Ureter (tissue), 1 donor: ENCODE measurements at places on chromosomes 1 and 21. TPM values are rescaled to one million over a fixed set of nuclear protein-coding genes. Genes with fewer than 3 reads are reported as not detected.
A peak's percentile ranks its signal among the peaks of the same experiment; 100 is the strongest.

Gene MAP1LC3C
- not detected for total RNA-seq

GRCh38 chr1:162370161-162370560, 6.5 kb downstream of the SPATA46 start:
- DNase-seq, result no peak

DNA sequence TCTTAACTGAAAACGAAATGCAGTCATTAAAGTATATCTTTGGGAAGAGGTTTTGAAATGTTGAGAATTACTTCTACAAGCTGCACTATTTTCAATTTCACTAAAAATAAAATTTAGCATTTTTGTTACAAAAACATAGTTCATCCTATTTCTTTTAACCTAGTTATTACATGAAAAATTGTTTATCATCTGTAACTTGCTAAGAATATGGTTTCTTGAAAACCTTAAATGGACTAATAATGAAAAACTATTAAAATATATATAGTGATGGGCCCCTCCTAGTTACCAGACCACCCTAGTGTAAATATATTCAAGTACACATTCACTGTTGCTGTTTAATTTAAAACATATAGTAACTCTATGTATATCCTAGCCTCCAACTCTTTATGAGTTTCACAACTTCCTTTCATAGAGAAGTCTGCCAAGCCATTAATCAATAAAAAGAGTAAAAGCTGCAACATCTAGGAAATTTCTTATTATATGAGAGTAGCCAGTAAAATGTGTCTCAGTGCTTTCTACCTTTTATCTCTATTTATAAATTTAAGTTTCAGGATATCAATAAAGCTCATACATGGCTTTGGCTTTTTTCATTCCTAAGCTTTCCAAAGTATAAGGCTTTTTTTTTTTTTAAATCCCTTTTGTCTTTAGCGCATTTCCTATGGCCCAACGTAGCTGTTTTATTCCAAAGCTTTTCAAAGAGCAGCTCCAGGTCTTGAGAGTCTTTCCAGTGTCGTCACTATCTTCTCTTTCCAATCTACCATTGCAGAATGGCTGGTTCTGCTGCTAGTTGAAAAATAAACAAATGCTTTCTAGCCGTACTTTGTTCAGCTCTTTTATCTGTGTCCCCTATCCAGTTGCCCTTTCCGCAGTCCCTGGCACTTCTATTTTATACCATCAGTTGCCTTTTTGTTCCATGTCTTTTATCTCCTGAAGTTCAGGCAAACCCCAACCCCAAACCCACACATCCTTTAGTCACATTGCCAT, 6.5 kb downstream of the IRF2BP2 start:
- DNase-seq, result no peak

Gene SFN
- 93.7 TPM for total RNA-seq

GRCh38 chr1:98794196-98794886, 132.8 kb downstream of the SNX7 start:
- DNase-seq, result peak; percentile 52

DNA sequence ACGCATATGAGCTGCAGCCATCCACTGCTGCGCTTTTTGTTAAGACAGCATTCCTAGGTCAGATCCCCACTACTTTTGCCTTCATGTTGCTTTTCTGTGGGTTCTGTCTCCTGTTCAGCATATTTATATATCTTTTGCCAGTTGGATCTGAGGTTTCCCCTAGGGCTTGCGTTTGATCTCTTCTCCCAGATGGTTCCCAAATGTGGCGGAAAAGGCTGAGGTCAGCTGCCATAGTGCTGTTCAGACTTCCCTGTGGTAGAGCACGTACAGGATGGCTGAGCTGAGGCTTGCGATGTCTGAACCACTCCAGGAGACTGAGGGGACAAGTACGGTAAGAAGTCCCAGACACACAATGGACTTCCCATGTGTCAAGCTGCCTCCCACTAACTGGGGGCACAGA, 39.8 kb downstream of the COL6A1 start:
- DNase-seq, result no peak

Gene GRIK3
- 0.55 TPM for total RNA-seq

GRCh38 chr1:201999625-202000238, 10.7 kb upstream of the ELF3 start:
- DNase-seq, result no peak

GRCh38 chr1:241419986-241420385, 63.0 kb upstream of the RGS7 start:
- no peak for DNase-seq

Gene CELA3B
- not detected for total RNA-seq

Gene ZCCHC17
- 22.0 TPM for total RNA-seq

- DNase-seq, result no peak
Measured at GRCh38 chr1:228016653-228017355, 10.0 kb downstream of the WNT3A start.

Gene CSMD2
- 1.1 TPM for total RNA-seq

Gene RBBP4
- total RNA-seq, result 213 TPM

Gene SLC30A2
- 20.6 TPM for total RNA-seq

DNA sequence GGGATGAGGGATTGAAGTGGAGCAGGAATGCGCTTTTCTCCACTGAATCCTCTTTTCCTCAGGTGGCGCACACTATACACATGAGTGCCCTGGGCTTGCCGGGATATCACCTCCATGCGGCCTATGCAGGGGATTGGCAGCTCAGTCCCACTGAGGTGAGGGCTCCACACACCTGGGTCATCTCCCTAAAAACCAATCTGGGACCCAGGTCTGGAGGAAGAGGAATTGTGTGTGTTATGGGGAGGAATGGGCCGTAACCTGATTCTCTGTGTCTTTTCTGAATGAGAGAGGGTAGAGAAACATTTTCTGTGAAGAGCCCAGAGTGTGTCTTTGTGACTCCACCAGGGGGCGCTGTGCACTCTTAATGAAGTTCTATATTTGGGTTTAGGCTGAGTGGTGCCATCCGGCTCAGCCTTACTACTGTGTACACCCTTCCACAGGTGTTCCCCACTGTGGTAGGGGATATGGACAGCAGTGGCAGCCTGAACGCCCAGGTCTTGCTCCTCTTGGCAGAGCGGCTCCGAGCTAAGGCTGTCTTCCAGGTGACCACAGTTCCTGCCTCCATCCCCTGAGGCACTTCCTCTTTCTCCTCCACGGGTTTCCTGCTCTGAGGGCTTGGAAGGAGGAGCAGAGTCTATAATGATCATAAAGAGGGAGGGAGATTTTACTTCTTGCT, 1.5 kb downstream of the TOMM40L start:
- peak; percentile 85 for DNase-seq

Gene SLC44A5
- 0.29 TPM for total RNA-seq

DNA sequence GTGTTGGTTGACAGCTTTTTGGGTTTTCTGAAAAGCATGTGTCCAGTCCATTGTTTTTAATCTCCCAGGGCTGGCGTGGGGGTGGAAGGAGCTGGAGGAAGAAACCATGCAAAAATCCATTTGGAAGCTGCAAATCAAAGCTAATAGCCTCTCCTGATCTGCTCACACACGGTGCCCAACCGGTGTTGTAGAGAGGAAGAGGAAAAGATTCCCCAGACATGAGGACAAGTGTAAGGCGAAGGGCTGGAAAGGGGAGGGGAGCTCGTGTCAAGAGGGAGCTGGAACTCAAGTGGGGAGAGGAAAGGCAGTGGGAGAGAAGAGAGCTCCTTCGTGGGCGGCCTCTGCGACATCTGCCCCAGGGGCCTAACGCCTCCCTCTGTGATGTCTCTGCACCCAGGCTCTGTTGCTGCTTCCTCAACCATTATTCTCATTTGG, 112.3 kb upstream of the IRF2BP2 start:
- no peak for DNase-seq

Gene FCRL6
- total RNA-seq, result 0.49 TPM

- no peak for DNase-seq
Measured at GRCh38 chr1:24481843-24482610, 20.6 kb upstream of the RCAN3 start.

- DNase-seq, result no peak
Measured at GRCh38 chr1:24918370-24918769, 11.7 kb downstream of the RUNX3 start.

Gene C1orf115
- total RNA-seq, result 13.1 TPM

Gene TMEM35B
- total RNA-seq, result 29.6 TPM

DNA sequence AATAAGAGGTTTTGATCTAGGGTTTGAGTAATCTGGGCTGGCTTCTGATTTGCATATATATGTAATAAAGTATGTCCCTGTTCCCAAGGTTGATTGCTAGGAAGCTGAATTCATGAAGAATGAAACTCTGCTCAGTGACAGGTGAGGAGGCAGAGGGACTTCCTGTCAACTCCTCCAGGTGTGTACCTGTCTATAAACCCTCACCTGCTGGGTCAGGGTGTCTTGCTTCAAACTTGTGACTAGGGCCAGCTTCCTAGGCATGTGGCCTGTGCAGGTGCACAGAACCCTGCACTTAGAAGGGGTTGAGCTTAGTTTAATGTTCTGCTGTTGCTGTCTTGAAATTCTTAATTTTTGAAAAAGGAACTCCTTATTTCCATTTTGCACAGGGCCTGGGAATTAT, 21.1 kb downstream of the OLFML3 start:
- DNase-seq, result no peak

Gene MPL
- total RNA-seq, result 0.55 TPM

DNA sequence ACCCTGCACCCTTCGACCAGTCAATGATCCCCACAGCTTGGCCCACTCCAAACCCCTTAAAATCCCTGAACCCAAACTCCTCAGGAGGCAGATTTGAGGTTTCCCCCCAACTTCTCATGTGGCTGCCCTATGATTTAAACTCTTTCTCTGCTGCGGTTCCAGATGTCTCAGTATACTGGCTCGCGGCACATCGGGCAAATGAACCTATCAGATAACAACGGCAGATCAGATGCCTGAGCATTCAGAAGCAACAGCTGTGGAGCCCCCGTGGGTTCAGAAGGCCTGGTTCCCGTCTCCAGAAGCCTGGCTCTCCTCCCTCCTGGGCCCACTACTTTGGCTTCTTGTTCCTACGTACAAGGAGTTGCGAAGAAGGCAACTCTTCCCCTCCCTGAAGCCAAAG, 43.3 kb upstream of the H6PD start:
- DNase-seq, result no peak

Gene WNT3A
- 0.21 TPM for total RNA-seq

Gene SERPINC1
- total RNA-seq, result 0.44 TPM

GRCh38 chr1:30698401-30698981, 24.9 kb downstream of the MATN1 start:
- DNase-seq, result no peak

DNA sequence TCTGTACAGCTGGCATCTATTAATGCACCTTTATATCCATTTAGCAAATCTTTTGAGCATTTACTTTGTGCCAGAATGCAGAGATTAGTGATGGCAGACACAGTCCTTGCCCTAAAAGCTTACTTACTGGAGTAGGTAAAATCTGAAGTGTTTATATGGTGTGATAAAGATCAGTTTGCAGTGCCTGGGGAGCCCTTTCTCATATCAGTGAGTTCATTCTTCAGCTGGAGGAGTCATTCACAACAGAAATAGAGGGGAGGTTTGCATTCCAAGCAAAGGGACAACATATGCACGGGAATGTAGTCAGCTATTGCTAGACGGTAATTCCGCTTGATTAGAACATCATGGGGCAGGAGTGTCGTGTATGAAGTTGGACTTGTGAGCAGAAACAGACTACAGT, 8.4 kb downstream of the SLC35F3 start:
- DNase-seq, result no peak

Gene FCRL2
- 0.42 TPM for total RNA-seq

DNA sequence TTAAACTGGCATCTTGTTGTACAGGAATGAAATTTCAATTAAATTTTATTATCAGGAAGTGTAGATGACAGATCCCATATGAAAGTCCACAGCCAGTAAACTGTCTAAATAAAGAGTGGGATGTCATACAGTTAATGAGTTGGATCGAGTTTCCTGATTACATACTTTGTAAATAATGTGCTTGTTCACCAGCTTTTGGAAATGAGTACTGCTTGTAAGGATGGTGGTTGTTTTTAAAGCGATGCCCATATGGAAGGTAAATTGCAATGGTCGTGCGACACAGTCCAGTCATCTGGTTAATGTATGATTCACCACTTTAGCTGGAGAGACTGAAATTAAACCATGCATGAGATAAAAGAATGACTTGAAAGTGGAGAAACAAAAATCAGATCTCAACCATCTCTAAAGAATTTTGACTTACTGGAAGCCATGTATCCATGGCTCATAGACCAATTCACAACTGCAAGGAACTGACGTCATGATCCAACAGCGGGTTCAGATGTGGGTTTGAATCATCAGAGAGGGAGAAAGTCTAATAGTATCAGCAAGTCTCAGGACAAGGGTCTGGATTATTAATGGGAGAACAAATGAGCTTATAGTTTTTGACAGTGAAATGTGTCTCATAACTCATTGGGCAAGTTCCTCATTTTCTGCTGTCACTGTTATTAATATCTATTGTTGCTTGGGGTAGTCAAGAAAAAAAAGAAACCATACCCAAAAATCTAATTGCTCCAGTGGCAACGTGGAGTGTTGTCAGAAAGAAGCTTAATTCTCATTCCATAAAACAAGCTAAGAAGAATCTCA, 49.0 kb downstream of the MAP10 start:
- no peak for DNase-seq

GRCh38 chr1:24289937-24290595, 29.1 kb upstream of the GRHL3 start:
- DNase-seq, result peak; percentile 75

- DNase-seq, result no peak
Measured at GRCh38 chr21:21813289-21813688, 815.1 kb downstream of the NCAM2 start.

Gene LCE2B
- total RNA-seq, result not detected

DNA sequence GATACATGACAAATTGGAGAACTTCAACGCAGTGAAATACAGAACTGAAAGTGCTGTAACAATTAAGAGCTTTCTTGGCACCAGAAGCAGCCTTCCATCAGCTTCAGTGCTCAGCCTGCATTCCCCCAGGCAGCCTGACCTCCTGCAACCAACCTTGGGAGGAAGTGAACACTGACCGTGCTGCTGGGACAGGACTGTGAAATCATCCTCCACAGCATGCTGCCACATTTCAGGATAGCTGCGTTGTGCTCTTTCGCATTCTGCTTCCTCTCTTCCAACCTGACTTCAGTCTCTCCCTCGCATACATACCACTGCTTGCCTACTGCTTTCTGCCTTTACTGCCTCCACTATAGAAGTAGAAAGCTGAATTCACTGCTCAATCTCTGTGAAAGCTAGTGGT, 388.6 kb downstream of the RWDD3 start:
- no peak for DNase-seq
